ENCODE measurements at places on chromosomes 11 and 22.
A peak's percentile ranks its signal among the peaks of the same experiment; 100 is the strongest.

DNA sequence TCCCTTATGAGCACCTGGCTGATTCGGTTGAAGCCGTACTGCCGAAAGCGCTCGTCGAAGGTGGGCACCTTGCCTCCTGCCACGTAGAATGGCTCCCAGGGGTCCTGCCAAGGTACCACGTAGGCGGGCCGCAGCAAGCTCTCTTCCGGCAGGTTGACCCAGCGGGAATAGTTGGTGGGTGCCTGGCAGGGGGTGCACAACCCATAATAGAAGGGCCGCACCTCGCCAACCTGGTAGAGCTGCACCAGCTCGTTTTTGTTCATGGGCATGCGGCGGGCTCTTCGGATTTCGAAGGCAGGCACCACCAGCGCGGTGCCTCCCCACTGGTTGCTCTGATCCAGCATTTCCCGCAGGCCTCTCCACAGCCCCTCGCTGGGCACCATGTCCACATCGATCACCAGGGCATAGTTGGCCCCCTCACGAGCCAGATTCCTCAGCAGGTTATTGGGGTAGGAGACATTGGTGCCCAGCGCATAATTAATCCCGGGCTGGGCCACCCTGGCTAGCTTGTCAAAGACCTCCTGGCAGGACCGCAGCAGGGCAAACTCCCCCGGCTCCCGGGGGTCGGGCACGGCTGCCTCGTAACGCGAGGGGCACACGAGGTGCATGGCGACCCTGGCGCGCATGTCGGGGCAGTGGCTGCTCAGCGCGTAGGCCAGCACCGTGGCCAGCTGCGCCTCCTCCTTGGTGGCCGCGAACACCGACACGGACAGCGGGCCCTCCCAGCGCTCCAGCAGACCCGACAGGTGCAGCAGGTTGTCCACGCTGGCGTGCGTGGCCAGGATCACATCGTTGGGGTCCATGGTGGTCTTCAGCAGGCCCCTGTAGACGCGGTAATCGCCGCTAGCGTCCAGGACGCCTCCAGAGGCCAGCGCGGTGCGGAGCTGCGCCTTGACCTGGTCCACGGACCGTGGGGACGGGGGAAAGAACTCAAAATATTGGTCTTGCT is 679 bp downstream of the B4GAT1 start:
- no peak for DNase-seq

GRCh38 chr22:28893810-28894209 is 10.4 kb downstream of the ZNRF3 start:
- DNase-seq: no peak

DNA sequence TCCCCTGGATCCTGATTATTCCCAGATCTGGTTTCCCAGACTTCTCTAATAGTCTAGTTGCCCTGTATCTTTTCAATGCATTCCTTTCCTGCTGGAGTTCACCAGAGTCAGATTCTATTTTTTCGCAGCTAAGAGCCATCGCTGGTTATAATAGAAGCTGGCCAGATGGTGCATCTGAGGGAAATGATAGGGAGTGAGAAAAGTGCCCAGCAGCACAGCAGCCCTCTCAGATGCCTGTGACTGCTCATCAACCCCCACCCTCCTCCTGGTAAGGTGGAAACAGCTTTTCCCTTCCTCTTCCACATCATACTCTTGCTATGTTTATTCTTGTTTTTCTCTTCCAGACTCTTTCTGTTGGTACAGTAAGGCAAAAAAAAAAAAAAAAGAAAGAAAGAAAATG is 12.8 kb downstream of the OR8A1 start:
- DNase-seq: no peak

GRCh38 chr11:114281388-114281956 is 14.7 kb upstream of the NNMT start:
- no peak for DNase-seq

GRCh38 chr11:123407996-123408597 is 22.0 kb upstream of the GRAMD1B start:
- no peak for DNase-seq

DNA sequence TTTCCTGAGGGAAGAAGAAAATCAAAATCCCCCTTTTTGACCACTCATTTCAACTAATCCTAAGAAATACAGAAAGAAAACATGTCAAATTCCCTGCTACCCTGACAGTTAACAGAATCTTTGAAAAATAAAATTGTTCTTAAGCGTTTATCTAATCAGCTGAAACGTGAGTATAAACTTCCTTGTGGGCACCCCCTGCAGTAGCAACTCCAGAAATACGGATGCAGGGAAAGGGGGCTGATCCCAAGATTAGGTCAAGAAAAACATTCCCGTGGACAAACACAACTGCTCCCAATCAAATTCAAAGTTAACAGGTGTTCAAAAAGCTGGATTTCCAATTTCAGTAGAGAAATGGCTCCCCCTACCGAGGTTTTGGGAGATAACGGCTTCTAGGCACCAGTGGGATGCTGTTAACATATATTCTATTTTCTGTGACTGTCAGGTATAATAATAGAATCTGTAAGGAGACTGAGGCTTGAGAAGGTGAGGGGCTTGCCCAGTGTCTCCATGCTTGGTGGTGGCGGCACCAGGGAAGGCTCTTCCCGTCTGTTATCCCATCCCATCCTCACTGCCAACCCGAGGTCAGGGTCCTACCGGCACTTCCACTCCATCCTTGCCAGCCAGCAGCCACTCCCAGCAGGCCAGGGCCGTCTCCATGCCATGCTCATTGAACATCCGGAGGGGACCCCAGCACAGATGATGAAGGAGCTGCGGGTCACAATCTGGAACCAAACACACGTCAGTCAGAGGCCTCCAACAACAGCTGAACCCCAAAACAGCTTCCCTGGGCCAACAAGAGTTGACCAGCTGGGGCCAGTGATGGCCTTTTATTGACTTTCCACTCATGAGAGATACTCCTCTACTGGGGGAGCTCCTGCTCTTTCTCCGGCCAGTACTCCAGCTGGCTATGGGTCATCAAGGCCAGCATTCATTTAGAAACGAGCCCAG is 32.0 kb upstream of the SERPIND1 start:
- DNase-seq: peak; percentile 66

GRCh38 chr11:78339945-78340344 is 77.7 kb downstream of the GAB2 start:
- no peak for DNase-seq

DNA sequence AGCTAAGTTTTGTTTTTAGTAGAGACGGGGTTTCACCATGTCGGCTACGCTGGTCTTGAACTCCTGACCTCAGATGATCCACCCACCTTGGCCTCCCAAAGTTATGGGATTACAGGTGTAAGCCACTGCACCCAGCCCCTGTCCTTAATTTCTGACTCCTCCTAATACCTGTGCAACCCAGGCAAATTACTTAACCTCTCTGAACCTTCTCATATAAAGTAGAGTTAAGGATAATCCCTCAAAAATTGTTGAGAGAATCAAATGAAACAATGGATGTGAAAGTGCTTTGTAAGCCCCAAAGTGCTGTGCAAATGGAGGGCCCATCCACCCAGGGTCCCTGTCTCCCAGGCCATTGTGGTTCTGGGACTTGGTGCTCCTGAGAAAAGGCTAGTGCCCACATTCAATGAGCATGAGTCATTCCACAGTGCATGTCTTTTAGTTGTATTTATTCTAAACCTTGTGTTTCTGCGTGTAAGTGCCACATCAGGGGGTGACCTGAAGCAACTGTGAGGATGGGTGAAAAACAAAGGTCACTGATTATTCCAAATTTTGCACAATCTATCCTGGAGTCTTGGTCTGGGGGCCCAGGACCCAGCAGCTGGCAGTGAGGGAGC is 61.4 kb upstream of the PTPRJ start:
- DNase-seq: no peak

- no peak for DNase-seq
Measured at GRCh38 chr11:101913656-101914055, 1.2 kb upstream of the CEP126 start.

- no peak for DNase-seq
Measured at GRCh38 chr22:39797528-39798147, 95.9 kb downstream of the ENTHD1 start.
